ENCODE measurements at places on chromosomes 3 and 15. TPM values are rescaled to one million over a fixed set of nuclear protein-coding genes. Genes with fewer than 3 reads are reported as not detected.

TRIM42 gene
- total RNA-seq = not detected

TTC14 gene
- 43.7 TPM for total RNA-seq

DNA sequence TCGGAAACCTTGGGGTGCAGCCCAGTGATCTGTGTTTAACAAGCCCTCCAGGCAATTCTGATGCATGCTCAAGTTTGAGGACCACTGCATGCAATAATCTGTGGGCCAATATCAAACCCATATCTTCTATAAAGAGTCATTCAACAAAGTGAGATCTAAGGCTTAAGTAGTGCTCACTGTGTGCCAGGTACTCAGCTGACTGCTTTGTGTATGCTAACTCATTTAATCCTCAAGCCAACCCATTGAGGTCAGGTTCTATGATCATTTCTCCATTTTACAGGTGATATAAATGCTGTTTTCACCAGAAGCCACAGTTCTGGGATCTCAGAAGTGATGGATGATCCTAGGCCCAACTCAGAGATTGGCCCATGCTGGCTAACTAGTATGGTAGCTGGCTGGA lies 101.7 kb downstream of the SMAD6 start:
- peak overlapping the region; percentile 99 for H3K27ac ChIP-seq
- H3K4me1 ChIP-seq = peaks cover 32% of the 10 kb centered on the region
- no peak overlapping the region for H3K4me3 ChIP-seq

GRCh38 chr15:73680549-73680948 lies 3.6 kb upstream of the CD276 start:
- no peaks in the 10 kb centered on the region for H3K36me3 ChIP-seq
- peaks cover 5% of the 10 kb centered on the region for H3K4me1 ChIP-seq
- DNase-seq = no peak
- no peaks in the 10 kb centered on the region for H3K27me3 ChIP-seq
- no peak overlapping the region for H3K4me3 ChIP-seq
